ENCODE measurements at places on chromosomes 12 and 14.

DNA sequence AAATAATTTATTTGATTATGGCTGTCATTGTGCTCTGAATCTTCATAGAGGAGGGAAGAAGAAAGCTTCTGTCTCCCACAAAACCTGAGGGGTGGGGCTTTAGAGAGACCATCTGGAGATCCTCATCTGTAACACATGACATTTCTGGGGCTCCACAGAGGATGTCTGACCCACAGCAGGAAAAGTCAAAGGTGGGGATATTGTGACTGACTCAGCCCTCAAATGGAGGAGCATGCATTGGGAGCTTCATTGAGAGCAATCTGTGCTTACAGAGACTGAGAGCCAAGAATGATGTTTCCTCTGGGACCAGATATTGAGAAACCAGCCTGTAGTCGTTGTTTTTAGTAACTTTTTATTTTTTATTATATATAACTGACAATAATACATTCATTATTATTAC, 158.7 kb downstream of the SYT1 start:
- no peak for DNase-seq

- no peak for DNase-seq
Observed at GRCh38 chr14:21258005-21258888, 11.0 kb downstream of the HNRNPC start.

GRCh38 chr14:86912709-86913108, 1080.3 kb downstream of the GALC start:
- no peak for DNase-seq

DNA sequence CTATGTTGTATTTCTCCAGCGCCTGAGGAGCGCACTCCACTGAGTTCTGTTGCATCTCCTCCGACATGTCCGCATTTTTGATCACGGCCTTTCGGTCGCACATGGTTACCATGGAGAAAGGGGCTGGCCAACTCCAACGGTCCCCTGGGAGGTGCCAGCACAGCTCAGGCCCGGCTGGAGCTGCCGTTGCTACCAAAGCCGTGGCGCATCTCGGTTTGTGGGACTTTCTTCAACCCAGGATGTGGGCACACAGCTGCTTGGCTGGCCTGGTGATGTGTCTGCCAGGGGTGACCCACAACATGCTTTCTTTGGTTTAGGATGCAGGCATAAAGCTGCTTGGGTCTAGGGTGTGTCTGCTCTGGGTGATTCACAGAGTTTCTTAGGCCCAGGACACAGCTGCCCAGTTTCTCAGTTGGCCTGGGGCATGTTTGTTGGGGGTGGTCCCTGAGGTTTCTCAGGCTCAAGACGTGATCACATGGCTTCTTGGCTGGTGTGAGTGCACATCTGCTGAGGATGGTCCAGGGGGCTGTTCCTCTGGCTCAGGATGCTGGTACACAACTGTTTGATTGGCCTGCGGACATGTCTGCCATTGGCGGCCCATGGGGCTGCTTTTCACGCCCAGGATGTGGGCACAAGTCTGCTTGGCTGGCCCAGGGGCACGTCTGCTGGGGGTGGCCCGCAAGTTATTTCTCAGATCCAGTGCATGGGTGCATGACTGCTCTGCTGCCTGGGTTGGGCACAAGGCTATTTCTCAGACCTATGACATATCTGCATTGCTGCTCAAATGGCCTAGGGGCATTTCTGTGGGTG, 25.9 kb upstream of the GTF2A1 start:
- no peak for DNase-seq

GRCh38 chr14:75492832-75493591, 29.3 kb upstream of the BATF start:
- DNase-seq = no peak

DNA sequence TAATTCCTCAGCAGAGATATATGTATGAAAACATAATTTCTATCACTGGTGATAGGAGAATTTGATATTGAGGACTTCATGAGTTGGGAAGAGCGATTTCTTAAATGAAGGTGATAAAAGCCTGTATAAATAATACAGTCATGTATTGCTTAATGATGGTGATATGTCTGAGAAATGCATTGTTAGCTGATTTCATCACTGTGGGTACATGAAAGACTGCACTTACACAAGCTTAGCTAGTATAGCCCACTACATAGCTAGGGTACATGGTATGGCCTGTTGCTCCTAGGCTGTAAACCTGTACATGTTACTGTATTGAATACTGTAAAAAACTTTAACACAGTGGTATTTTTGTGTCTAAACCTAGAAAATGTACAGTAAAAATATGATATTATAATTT, 63.4 kb downstream of the ANO4 start:
- DNase-seq = no peak

- no peak for DNase-seq
Observed at GRCh38 chr12:103547376-103547775, 39.7 kb upstream of the STAB2 start.

GRCh38 chr14:89209558-89209957, 207.5 kb downstream of the FOXN3 start:
- DNase-seq = no peak

DNA sequence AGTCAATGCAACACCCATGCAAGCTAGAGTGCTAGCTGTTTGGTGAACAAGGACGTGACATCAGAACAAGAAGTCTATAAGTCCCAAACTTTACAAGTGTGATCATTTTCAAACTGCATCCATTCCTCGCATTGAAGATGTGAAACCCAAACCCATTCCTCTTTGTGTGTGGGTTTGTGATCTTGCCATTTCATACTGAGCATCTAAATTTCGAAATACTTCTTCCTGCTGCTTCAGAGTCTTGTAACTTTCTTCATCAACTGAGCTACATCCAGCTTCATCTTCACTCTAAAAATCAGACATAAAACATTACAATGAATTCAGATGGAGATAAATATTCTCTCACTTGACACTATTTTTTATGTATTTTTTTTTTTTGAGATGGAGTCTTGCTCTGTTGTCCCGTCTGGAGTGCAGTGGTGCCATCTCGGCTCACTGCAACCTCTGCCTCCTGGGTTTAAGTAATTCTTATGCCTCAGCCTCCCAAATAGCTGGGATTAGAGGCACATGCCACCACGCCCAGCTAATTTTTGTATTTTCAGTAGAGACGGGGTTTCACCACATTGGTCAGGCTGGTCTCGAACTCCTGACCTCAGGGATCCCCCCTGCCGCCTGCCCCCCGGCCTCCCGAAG, 4.8 kb upstream of the ZCCHC8 start:
- no peak for DNase-seq

GRCh38 chr12:27015730-27016076, 1.5 kb upstream of the TM7SF3 start:
- DNase-seq = peak; percentile 34

- no peak for DNase-seq
Observed at GRCh38 chr12:99176871-99177270, 470.7 kb upstream of the GARIN6 start.

- DNase-seq = no peak
Observed at GRCh38 chr12:93300611-93301021, 77.1 kb upstream of the NUDT4 start.

GRCh38 chr12:52442600-52443061, 8.5 kb upstream of the KRT75 start:
- peak; percentile 96 for DNase-seq

DNA sequence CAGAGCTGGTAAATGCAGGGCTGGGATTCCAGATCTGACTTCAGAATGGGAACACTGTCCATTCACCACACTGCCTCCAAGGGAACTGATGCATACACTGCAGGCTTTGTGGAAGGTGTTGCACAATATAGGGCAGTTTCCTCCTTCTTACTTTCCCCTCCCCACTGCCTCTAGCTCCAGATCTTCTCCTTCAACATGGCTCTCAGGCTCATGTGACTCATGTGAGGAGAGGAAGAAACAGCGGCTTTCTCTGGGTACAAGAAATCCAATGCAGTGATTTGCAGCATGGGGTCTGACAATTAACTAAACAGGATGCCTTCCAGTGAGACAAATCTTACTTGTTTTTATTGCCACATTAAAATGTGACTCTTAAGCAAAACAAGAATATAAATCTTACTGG, 447.6 kb upstream of the CCDC196 start:
- DNase-seq = peak; percentile 14

DNA sequence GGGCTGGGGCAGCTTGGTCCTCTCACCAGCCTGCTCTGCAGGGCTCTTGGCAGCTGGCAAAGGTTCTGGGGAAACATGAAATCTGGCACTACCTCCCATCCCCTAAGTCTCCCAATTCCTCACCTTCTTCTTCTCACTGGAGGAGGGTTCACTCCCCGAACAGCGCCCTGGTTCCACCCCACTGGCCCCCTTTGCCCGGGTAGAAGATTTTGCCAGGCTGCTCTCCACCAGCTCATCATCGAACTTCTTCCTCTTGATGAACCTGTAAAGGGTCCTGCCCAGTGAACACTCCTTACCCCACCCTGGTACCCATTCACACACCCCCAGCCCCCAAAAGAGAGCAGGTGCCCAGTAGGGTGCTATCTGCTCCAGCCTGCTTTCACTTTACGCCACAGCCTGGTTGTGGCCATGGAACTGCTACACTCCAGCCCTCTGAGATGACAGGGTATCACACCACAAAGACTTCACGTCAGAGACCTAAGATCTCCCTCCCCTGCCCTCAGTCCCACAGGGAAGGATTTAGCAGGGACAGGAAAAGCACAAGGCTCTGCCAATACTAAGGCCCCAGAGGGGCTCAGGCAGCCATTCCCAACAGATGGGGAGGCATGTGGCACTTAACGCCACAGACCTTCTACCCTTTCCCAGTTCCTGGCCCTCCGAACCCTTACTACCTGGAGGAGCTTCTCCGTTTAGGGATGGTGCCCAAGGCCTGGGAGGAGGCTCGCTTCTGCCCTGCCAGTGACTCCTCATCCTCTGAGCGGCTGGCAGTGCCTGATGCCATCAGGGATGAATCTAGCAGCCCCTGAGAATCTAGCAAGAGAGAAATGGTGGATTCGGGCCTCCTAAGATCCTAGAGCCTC, 2.3 kb downstream of the MCRS1 start:
- no peak for DNase-seq

GRCh38 chr12:7758766-7759140, 6.3 kb upstream of the NANOGNB start:
- no peak for DNase-seq

- no peak for DNase-seq
Observed at GRCh38 chr12:3532931-3533702, 42.1 kb downstream of the PRMT8 start.

DNA sequence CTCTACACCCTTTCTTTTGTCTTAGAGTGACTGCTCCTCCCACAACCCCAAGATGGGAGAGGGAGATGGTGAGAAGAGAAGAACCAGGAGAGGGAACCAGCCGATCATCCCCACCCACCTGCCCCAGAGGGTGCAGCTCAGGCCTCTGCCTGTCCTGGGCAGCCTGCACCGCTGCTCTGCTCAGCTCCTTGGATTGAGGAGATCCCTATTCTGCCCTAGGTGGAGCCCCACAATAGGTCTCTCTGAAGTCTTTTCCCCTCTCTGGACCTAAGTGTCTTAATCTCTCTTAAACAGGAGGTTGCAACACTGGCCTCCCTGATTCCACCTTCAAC, 2.2 kb downstream of the ANKRD33 start:
- DNase-seq = no peak

DNA sequence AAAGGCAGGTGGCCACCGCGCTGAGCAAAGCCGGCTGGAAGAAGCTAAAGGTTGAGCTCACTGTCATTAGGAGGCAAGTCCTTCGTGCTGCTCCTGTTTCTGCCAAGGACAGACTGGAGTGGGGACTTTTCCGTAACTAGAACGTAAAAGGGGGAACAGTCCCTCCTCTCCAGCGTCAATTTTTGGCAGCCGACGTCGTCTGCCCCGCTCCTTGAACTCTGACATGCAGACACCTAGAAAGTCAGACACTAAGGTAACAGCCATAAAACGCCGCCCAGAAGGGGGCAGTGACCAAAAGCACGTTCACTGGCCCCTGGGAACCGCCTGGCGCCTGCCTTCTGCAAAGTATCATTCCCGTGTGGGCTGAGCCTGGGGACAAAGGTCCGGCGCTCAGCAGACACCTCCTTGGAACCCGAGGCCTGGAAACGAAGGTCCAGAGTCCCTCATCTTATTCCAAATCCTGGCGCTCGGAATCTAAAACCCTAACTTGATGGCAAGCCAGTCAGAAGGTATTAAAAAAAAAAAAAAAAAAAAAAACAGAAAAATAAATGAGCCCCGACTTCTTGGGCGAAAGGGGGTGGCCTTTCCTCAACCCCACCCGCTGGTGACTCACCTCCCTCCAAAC, 1.1 kb upstream of the LRP1 start:
- peak; percentile 64 for DNase-seq

DNA sequence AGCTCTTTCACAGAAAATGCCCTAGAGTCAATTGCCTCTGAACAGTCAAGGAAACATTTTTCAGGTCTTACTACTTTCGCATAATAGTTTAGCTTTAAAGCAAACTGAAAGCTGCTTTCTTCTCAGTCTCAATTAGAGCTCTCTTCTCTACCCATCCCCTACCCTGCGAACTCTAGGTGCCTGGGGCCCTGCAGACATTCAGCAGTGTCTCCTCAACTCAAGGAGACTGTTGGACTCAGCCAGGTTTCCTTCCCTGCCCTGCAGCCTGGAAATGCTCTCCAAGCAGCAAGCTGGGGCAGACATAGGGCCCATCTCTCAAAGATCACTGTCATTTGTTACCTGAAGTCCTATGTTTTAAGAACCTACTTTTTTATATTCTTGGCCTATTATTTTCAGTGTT, 312.5 kb upstream of the PRICKLE1 start:
- no peak for DNase-seq

DNA sequence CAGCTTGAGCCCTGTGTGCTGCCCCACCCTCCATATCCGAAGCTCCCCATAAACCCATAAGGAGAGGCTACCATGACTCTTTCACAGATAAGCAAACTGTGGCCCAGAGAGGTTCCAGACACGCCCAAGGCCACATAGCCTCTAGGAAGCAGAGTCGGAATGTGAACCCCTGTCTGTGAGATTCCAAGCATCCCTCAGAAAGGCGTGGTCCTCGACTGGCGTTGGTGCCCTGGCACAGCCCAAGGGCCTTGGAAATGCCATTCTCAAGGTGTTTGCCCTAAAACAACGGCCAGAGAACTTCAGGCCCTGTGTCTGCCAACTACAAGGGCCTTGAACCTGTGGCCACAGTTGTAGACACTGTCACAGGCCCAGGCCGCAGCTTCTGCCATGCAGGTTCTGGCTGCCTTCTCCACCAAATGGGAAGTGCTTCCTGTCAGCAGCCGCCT, 8.5 kb upstream of the DIO3 start:
- no peak for DNase-seq

DNA sequence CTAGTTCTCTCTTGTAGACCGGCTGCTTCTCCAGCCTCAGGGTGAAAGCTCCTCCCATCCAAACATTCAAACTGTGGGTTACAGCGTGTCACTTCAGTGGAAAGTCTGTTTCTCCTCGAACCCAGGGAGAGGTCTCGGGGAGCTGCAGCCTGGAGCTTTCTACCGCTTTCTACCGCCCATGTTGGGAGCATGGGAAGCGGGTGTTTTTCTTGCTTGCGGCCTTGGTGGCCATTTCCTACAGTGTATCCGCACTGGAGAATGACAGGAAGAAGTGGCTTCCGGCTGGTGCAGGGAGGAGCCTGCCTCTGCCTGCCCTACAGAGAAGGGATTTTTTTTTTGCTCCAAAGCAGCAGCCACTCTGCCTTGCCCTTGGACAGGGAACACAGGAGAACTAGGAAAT, 21.2 kb downstream of the ZFP36L1 start:
- DNase-seq = no peak

DNA sequence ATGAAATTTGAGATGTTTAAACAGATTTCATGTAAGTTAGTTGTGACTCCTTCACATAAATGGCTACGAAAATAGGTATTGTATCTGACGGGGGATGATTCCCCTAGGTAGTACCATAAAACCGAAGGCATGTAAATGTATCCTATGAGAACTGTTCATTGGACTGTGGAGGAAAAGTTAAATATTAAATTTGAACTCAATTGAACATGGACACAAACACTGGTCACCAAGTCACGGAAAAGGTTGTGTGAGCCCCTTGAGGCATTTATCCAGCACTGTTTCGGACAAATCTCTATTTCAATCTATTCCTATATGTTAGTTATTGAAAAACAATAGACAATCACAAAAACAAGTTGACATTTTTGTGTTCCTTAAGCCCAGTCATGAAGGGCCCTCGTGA, 1014.3 kb upstream of the NOVA1 start:
- DNase-seq = no peak
